ENCODE measurements at places on chromosomes 13 and 19.

DNA sequence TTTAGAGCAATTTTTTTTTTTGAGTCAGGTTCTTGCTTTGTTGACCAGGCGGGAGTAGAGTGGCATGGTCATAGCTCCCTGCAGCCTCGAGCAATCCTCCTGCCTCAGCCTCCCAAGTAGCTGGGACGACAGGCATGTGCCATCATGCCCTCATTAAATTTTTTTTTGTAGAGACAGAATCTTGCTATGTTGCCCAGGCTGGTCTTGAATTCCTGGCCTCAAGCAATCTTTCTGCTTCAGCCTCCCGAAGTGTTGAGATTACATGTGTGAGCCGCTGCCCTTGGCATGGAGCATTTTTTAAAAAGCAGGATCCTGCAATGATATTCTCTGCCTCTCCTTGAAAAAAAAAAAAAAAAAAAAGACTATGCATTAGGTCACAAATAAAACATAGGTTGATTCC, 5.9 kb downstream of the GPR32 start:
- DNase-seq, result no peak

DNA sequence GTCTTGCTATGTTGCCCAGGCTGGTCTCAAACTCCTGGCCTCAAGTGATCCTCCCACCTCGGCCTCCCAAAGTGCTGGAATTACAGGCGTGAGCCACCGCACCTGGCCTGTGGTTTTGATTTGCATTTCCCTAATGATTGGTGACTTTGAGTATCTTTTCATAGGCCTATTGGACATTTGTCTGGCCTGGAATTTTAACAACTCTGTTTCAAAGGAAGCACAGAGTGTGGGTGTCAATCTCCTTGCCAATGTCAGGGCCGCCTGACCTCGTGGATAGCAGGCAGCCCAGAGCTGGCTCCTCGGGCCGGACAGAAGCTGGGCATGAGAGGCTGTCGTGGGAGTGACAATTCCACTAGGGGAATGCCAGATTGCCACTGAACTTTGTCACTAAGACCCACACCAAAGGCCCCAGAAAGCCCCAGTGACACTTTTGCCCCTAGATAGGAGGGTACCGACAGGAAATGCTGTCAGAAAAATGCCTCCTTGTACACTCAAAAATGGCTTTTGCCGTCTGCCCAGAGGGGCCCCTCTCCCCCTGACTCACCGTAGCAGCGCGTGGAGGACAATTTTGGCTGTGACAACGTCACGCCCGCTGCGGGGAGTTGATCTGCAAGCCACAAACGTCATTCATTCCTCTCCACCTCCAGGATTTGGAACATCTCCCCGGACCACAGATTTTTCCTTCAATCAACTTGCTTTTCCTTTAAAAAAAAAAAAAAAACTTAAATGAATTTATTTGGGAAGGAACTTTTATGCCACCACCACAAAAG, 11.7 kb upstream of the ADGRE5 start:
- no peak for DNase-seq

DNA sequence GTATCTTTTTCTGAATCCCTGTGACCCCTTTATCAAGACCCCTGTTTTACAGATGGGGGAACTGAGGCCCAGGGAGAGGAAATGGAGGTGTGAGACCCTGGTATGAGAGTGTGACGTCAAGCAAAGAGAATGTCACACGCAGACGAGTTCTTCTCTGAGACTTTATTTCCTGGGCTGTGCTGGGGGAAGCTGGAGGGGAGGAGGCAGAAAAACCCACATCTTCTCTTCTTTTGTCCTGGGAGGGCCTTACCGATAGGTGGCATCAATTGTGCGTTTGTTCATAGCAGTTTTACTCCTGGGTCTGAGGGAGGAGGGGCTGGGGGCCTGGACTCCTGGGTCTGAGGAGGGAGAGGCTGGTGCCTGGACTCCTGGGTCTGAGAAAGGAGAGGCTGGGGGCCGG, 4.9 kb upstream of the KLK15 start:
- no peak for DNase-seq

- no peak for DNase-seq
These were observed 315.9 kb downstream of the DCT start for GRCh38 chr13:94163535-94163934.

DNA sequence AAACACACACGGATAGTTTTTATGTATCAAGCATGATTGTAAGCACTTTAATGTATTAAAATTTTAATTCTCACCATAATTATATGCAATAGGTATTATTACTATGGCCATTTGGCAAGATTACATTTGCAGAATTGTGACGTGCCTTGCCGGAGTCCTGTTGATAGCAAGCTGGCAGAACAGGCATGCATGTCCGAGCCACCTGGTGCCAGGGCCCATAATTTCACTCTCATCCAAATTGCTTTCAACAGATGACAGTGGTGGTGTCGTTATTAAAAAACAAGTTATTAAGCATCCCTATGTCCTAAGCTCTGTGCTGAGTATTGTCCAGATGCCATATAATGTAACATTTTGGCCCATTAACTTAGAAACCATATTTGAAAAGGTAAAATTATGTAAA, 374.3 kb downstream of the FOXO1 start:
- DNase-seq, result no peak

DNA sequence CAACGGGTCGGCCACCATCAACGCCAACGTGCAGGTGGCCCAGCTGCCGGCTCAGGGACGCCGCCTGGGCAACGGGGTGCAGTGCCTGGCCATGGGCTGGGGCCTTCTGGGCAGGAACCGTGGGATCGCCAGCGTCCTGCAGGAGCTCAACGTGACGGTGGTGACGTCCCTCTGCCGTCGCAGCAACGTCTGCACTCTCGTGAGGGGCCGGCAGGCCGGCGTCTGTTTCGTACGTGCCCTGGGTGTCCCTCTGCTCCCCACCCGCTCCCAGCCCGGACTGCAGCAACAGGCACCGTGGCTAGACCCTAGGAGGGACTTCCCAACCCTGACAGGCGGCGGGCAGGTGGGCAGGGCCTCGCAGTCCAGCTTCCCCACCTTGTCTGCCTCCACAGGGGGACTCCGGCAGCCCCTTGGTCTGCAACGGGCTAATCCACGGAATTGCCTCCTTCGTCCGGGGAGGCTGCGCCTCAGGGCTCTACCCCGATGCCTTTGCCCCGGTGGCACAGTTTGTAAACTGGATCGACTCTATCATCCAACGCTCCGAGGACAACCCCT, 3.5 kb downstream of the ELANE start:
- DNase-seq, result no peak

- peak; percentile 48 for DNase-seq
These were observed 3.3 kb upstream of the TM6SF2 start for GRCh38 chr19:19276386-19276785.

DNA sequence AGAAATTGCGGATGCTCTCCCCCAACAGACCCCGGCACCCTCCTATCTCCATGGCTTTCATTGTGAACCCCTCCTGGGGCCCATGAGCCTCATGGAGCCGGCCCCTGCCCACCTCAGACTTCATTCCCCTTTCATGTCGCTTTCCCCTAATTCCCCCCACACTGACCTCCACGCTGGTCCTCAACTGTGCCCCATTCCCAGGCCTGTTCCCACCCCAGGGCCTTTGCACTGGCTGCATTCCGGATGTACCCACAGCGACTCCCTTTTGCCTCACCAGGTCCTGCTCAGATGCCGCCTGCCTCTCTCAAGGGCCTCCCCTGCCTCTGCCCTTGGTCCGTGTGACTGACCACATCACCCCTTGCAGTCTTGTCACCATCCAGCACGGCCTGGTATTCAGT, 13.3 kb downstream of the SLC27A1 start:
- DNase-seq, result no peak

DNA sequence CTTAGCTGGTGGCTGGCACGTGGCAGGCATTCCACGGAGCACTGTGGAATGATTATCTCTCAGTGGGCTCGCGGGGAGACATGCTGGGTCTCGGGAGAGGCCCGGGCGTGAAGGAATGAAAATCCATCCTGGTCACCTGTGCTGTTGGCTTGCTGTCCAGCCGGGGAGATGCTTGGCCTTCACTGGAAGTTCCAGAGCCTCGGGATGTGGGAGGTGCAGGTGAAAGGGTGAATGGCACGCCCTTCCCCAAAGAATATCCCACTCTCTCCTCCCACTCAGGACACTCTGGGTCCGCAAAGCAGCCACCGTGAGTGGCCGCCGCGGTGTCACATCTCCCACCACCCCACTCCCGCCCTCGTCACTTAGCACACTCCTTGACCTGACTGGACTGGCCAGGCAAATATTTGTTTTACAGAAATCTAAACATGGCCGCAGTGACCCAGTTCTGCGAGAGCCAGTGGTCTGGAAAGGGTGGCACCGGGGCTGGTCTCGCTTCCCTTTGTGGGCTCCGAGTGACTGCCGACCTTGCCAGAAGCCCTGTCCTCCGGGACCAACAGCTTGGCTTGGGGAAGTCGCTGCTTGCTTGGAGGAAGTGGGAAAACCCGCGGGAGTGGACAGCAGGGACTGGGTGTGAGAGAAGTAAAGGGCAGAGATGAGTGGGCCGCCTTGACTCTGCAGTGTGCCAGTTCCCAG, 8.0 kb downstream of the DPP9 start:
- DNase-seq, result no peak

DNA sequence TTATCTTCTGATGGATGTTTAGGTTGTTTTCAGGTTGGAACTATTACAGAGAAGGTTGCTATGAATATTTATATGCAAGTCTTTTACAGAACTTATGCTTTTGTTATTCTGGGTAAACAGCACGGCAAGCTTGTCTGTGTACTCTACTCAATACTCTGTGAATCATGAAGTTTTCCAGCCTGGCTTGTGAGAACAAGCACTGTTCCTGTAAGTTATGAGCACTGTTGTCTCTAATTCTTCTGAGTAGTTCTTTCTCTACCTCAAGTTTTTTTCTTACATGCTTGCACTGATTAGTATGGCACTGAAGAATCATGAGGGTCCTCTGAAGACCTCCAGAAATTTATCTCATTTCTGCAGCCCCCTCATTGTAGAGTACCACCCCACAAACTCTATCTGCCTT, 496.9 kb downstream of the KCTD12 start:
- DNase-seq, result no peak

DNA sequence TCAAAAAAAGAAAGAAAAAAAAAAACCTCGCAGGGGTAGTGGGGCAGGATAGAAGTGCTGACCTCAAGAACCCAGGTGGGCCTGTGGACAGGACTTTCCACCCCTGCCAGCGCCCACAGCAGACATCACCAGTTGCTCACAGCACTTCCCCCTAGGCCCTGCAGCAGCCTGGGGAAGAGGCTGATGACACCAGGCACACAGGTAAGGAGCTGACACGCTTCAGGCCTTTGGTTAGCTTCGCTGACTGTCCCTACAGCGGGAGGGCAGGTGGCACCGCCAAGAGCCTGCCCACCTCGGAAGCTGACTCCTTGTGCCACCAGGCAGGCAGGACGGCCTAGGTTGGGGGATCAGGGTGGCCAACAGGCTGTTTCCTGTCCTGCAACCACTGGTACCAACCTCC, 8.9 kb downstream of the LONP1 start:
- no peak for DNase-seq

DNA sequence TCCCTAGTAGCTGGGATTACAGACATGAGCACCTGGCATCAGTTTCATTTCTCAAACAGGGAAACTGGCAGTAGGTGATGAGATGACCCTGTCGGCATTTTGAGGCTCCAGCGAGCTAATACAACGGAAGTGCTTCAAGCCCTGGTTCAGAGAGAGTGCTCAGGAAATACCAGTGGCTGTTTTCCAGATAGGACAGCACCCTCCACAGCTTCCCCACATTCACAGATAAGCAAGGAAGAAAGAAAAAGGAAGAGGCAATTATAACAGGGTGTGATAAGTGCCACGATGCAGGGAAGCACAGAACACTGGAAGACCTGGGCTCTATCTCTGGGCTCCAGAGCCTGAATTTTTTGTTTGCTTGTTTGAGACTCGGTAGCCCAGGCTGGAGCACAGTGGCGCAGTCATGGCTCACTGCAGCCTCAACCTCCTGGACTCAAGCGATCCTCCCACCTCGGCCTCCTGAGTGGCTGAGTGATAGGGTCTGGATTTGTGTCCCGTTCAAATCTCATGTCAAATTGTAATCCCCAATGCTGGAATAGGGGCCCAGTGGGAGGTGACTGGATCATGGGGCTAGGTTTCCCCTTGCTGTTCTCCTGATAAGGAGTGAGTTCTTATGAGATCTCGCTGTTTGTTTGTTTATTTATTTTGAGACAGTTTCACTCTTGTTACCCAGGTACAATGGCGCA, 43.5 kb downstream of the PIN1 start:
- DNase-seq, result no peak

DNA sequence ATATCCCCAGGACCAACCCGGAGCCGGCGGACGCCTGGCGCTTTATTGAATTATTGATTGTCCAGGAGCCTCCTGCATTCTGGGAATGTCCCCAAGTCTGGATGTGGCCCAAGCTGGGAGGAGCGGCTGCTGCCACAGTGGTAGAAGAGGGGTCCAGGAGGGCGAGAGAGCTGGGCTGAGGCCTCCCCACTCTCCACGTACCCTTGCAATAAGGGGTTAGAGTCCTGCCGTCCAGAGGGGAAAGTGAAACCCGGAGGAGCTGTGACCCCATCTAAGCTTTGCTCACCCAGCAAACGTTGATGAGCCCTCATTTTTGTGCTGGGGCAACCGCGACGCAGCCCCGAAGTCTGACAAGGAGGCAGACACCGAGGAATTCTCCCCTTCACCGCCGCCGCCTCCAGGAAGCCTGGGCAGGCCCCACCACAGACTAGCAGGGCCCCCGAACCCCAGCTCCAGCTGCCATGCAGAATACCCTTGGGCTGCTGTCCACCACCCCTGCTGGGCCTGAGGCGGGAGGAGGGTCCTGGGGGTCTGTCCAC, 1.4 kb upstream of the C2CD4C start:
- no peak for DNase-seq

DNA sequence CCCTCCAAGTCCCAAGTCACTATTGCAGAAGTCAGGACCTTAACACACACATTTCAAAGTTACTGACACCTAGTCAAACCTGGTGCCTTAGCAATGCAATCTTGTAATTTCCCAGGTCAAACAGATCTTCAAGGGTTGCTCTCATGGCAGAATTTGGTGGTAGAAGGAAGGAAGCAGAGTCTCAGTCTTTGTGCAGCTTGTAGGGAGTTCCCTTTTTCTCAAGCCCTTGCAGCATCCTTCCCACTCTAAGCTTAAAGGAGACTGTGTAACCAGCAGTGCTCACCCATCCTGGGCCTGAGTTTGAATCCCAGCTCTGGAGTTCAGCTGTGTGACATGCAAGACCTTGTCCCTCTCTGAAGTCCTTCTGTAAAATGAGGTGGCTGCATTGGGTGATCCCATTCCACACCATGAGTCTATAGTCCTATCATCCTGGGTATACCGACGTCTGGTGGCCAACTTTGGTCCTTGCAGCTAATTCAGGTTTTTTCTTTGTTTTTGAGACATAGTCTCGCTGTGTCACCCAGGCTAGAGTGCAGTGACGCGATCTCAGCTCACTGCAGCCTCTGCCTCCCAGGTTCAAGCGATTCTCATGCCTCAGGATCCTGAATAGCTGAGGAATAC, 9.8 kb downstream of the SIGLEC10 start:
- no peak for DNase-seq

DNA sequence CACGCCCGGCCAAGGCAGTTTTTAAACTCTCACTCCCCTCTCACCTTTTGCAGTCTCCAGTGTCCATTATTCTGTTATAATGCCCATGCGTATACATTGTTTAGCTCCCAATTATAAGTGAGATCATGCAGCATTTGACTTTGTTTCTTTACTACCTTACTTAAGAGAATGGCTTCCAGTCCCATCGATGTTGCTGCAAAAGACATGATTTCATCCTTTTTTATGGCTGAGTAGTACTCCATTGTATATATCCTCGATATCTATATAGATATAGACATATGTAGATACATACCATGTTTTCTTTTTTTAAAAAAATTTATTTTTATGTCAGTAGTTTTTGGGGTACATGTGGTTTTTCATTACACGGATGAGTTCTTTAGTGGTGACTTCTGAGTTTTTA, 8.4 kb downstream of the OR7D2 start:
- no peak for DNase-seq

Data from AG09309 (cell line).